ENCODE measurements at places on chromosomes 2 and 18.

DNA sequence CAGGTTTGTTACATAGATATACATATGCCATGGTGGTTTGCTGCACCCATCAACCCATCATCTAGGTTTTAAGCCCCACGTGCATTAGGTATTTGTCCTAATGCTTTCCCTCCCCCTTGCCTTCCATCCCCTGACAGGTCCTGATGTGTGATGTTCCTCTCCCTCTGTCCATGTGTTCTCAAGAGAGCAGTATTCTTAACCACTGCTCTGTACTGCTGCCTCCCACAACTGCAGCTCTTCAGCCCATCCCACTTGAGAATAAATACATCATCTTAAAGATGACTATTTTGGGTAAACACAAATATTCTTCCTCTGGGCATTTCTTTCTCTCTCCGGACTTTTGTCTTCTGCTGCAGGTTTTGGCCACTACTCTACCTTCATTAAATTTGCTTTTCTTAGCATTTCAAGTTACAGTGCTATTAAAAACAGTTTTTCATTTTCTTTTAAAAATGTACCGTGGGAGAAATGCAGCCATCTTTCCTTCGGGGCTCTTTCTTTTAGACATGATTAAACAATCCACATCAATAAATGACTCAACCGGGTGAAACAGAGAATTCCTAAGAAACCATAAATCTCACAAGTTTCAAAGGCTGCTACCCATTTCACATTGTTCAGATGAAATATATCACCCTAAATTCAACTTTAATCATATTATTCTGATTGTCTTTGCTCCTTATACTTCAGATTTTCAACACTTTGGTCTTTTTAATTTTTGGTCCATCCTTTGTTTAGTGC, 323.4 kb downstream of the GALNT13 start:
- no peak for DNase-seq

DNA sequence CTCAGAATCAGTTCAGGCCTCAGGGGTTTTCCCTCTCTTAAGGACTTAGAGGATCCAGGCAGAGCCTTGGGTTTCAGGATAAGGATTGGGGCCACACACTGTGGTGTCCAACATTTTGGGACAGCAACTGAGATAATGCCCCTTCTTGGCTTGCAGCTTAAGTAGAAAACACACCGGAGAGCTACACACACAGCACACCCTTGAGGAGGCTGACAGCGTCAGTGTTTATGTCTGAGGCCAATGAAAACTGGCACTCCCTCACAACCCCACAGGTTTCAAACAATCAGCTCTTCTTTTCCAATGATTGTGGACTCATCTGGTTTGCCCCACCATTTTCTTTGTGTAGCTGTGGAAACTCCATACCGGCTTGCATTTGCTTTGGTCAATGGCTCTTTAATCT, 257.7 kb downstream of the CDCA7 start:
- DNase-seq, result no peak

DNA sequence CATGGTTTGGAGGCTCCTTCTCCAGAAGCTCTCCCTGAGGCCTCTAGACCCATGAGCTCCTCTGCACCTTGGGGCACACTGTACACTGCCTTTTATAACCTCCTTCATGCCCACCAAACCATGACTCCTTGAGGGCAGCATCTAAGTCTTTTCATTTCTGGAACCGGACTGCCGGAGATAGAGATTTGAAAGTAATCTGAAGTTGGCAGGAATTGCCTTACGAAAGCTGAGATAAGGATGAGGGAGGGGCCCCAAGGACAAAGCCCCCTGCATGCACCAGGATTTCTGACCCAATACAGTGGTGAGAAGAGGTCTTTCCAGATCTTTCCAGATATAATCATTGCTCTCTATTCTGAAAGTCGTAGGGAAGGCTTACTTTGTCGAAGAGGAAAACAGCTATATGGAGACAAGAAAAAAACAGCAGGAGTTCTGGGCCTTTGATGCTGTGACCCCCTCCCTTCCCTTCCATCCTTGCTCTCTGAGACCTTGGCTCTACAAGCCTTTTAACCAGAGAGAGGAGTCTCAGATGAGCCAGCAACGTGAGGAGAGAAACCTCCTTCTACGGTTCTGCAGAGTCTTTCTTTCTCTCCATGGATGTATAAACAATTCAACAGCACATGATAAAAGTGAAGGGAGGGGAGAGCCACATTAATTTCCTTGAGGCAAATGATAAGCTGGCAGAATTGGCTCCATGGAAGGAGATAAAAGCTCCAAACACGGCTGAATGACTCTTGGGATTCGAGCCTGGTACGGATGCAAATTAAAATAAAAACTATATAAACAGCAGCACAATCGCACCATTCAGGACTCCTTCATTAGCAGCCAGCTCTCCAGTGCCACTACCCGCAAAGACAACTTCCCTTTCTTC, 88.0 kb upstream of the RTN4 start:
- DNase-seq, result no peak

GRCh38 chr18:21053127-21053526, 58.5 kb downstream of the ROCK1 start:
- no peak for DNase-seq

DNA sequence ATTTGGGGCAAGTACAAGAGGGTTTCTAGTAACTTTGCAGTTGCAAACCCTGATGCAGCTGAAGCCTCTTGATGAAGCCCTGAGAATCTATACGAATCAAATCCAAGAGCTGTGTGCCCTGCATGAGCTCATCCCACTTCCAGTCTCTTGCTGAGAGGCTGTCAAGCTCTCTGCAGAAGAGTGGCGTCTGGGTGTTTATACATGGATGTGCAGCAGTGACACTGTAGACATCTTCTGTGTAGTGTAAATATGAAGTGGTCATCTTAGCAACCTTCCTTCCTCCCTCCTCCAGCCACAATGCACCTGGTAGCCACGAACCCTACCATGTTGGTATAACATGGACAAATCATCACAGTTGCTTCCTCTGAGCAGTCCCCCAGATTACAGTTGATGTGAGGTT, 18.4 kb upstream of the KIAA2012 start:
- DNase-seq, result no peak

GRCh38 chr2:240919161-240919781, 13.1 kb downstream of the CROCC2 start:
- no peak for DNase-seq
